ENCODE measurements at places on chromosomes 6 and 20.

DNA sequence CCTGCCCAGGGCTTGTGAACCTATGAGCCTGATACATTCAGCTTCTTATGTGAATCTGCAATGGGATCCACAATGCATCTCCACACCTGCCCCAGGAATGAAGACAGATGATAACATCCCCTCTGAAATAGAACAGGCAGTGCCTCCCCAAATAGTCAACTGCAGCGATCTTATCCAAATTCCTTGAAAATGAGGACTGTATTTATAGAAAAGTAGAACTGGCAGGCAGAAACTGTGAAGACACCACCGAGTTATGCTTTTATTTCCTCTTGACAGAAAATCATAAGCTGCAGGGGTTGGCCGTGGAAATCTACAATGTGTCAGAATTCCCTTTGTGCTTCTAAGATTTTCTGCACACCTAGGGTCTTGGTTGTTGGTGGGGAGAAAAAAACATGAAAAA lies 270.3 kb downstream of the TBC1D7 start:
- DNase-seq: no peak

- peak; percentile 39 for DNase-seq
Observed at GRCh38 chr20:50187403-50188051, 3.1 kb upstream of the CEBPB start.

DNA sequence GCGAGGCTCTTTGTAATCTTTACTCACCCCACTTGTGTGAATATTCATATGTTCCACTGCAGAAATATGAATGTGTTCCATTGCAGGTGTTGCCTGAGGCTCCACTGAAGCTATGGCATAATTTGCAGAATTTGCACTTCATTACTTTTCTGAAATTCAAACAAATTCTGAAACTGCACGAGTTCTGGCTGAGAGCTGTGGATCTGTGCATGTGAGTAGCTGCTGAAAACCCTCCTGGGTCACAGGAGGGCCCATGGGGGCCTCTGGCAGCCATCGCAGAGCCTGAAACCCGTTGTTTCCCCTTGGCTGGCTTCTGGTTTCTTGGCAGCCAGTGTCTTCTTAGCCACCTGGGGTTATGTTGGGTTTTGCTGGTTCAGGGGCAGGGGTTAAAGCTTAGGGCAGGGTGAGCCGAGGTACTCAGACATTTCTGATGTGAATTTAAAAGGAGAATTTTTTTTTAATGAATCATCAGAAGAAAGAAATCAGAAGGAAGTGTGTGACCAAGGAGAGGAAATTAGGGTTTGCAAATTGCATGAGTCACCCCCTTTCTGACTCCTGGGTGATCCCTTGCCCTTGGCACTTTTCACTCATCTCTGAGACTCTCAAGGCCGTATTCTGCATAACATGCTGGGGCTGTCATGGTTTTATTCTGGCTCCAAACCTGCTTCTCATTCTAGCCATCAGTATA lies 40.6 kb downstream of the TOX2 start:
- DNase-seq: peak; percentile 92

- DNase-seq: peak; percentile 85
Observed at GRCh38 chr20:41632896-41633295, 14.7 kb upstream of the CHD6 start.

GRCh38 chr6:16857969-16858592 lies 96.8 kb upstream of the ATXN1 start:
- DNase-seq: no peak

DNA sequence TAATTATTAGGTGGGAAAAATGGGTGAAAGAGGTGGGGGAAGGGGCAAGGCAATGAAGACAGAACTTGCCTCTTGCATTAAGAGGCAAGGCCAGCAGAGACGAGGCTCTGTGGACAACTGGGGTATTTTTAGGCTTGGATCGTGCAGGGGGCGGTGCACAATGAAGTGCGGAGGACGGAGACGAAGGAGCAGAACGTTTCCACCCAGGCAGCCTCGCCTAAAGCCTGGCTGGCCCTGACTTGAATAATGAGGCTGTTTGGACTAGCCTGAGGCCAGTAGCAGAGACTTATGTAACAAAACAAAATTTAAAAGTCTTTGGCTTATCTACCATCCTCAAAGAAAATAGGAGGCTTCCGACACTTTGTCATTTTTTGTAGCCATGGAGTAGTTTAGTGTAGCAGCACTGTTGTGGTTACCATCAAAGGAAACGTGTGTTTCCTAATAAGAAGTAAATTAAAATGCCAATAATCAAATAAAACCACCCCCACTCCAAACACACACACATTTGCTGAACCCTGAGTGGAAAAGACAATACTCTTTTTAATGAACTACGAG lies 370.0 kb upstream of the CNR1 start:
- no peak for DNase-seq

GRCh38 chr20:47792021-47792618 lies 6.8 kb upstream of the SULF2 start:
- peak; percentile 98 for DNase-seq

- DNase-seq: no peak
Observed at GRCh38 chr6:21504790-21505189, 88.8 kb upstream of the SOX4 start.

DNA sequence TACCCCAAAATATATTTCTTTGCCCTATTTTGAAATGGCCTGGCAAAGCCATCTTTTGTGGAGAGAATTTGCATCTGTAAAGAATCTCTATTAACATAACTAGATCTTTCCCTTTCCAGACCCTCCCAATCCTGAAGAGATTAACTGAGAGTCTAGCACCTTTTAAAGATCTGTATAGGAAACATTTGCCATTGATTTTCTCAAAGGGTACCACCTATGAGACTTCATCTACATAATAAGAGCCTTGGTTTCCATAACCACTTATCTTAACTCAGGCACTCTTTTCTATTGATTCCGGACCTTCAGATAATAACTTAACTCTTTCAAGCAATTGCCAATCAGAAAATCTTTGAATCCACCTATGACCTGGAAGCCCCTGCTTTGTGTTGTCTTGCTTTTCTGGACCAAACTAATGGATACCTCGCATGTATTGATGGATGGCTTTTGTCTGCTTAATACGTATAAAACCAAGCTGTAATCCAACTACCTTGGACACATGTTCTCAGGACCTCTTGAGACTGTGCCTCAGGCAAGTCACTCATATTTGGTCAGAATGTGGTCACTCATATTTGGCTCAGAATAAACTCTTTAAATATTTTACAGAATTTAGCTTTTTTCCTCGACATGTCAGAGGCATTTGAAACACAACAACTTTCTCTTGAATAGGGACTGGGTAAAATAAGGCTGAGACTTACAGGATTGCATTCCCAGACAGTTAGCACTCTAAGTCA lies 31.4 kb downstream of the SLC22A2 start:
- DNase-seq: no peak

- DNase-seq: peak; percentile 12
Observed at GRCh38 chr6:87444362-87444761, 28.4 kb upstream of the SLC35A1 start.

GRCh38 chr6:44049163-44049988 lies 77.9 kb downstream of the MRPL14 start:
- DNase-seq: peak; percentile 58

GRCh38 chr6:136710877-136711552 lies 81.3 kb downstream of the MAP3K5 start:
- no peak for DNase-seq

GRCh38 chr6:54037277-54037779 lies 73.9 kb upstream of the MLIP start:
- DNase-seq: no peak

Data from fibroblast of skin of scalp (primary cell).